ENCODE measurements at places on chromosomes 1 and 21.

DNA sequence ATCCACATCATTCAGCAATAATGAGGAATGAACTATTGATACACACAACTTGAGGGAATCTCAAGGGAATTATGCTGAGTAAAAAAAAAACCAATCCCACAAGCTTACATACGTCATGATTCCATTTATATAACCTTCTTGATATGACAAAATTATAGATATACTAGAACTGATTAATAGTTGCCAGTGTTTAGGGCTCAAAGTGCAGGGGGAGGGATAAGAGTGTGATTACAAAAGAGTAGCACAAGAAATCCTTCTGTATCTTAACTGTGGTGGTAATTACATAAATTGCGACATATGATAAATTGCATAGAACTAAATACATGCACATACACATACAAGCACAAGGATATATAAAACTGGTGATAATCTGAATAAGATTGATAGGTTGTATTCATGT, 13.5 kb downstream of the DIRAS3 start:
- DNase-seq = no peak

DNA sequence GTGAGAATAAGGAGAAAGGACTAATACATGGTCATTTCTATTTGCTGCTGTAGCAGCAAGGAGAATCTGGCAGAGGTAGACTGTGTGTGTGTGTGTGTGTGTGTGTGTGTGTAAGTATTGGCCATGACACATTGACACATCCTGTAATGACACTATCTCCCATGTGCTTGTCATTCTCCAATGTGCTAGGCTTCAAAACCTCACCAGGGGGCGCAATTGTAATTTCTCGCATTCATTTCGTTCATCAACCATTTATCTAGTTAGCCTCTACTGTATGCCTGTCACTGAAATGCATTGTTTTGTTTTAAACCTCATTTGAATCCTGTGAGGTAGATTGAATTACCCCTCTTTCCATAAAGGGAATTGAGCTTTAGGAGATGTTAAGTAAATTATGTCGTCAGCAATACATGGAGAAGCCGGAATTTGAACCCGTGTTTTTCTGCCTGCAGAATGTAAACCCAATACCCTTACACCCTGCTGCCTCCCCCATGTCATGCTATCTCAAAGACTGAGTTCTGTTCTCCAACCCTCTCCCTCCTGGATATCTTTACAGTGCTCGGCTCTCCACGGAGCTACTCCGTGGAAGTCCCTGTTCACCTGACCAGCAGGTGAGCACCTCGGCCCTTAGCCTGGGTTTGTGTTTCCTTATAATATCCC, 100.8 kb downstream of the UCK2 start:
- no peak for DNase-seq

- DNase-seq = no peak
These were observed 132.3 kb downstream of the TOMM20 start for GRCh38 chr1:234996245-234996757.

- no peak for DNase-seq
These were observed 46.2 kb upstream of the DAB1 start for GRCh38 chr1:57470036-57470435.

- DNase-seq = no peak
These were observed 42.2 kb upstream of the CPLANE2 start for GRCh38 chr1:16279186-16279585.

DNA sequence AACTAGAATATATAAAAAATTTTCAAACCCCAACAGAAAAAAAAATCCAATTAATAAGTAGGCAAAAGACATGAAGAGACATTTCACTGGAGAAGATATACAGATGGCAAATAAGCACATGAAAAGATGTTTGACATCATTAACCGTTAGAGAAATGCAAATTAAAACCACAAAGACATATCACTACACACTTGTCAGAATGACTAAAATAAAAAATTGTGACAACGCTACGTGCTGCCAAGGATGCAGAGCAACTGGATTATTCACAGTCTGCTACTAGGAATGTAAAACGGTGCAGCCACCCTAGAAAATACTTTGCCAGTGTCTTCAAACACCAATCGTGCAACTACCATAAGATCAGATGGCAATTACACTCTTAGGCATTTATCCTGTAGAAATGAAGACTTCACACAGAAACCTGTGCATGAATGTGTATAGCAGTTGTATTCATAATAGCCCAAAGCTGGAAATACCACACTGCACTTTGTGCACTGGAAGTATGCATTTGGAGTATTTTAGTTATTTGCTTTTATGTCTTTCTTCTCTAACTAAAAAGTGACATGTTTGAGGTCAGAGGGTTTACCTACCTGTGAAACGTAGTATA, 75.3 kb upstream of the PALMD start:
- DNase-seq = no peak

GRCh38 chr1:184972315-184973055, 1.8 kb downstream of the NIBAN1 start:
- no peak for DNase-seq

- DNase-seq = no peak
These were observed 62.5 kb downstream of the ASH1L start for GRCh38 chr1:155499953-155500639.

GRCh38 chr21:15701830-15702229, 28.0 kb upstream of the USP25 start:
- DNase-seq = no peak

- no peak for DNase-seq
These were observed 54.1 kb downstream of the B3GALT5 start for GRCh38 chr21:39666681-39667315.

DNA sequence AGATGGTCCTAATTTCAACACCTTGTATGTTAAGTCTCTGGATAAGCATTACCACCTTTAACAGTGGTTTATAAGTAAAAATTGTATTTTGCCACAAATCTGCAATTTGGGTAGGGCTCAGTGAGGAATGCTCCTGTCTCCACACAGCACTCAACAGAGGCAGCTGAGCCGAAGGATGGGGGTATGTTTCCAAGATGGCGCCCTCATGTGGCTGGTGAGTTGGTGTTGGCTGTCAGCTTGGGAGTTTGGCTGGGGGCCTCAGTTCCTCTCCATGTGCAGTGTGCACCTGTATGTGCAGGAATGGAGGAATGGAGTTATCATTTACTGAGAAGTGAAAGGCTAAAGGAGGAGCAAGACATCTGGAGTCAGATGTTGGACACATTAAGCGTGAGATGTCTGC, 136.8 kb downstream of the GABPA start:
- DNase-seq = no peak

- DNase-seq = no peak
These were observed 57.3 kb downstream of the ZNF644 start for GRCh38 chr1:90964444-90965035.

DNA sequence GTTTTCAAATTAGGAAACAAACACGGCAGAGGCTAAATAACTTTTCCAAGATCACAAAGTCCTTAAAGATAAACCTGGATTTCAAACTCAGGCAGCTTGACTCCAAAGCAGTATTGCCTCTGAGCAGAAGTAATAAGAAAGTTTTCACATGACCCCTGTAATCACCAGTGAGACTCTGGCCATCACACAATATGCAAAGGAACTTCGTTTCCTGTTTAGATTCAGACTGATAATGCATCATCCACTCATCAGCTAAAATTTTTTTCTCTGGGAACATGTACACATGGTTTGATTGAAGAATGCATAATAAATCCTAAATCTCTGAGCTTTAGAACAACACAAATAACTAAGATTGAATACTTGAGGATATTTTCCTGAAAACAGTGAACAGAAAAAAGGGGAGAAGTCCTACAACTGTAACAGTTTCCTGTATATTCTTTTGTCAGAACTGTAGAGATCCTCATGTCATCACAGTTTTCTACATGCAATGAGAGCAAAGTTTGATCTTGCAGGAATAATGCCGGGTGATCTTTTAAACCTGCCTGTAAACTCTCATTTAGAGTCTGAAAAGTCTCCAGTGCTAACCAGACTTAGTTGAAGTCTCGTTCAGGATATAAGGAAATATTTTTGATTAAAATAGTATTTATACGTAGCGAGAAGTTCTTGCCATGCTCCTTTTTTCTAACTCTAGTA, 225.3 kb downstream of the SPATA17 start:
- no peak for DNase-seq

GRCh38 chr1:54377040-54377691, 29.0 kb downstream of the SSBP3 start:
- DNase-seq = no peak

DNA sequence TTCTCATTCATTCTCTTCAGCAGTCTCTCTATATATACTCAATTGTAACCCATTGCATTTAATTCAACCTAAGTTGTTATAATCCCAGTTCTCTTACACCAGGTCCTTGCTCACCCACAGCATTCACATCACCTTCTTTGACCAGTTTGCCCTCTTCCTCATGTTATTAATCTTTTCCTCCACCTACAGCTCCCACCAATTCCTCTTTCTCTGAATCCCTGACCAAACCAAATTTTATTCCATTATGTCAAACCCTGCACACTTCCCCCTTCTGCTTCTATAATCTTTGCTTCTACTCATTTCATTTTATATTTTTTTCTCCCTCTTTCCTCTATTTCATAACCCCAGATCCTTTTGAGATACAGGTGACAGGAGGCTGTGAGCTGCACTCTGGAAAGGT, 1.4 kb downstream of the CD1A start:
- DNase-seq = no peak

GRCh38 chr1:230502996-230503395, 76.9 kb upstream of the PGBD5 start:
- no peak for DNase-seq

DNA sequence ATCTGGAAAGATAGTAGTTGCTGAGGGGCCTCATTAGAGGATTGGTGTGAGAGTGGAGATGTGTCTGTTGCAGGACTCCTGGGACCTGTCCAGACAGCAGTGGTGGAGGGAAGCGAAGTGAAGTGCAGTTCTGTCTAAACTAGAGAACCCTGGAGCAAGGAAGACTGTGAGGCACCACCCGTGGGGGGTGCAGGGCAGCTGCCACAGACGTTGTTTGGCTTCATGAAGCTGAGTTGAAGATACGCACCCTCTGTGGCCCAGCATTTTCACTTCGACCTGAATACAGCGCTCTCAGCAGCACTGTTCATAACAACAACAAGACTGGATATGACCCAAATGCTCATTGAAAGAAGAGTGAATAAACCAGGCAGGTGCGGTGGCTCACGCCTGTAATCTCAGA, 29.3 kb downstream of the ABCG1 start:
- DNase-seq = no peak

- no peak for DNase-seq
These were observed 9.5 kb upstream of the GPR153 start for GRCh38 chr1:6270401-6270800.

DNA sequence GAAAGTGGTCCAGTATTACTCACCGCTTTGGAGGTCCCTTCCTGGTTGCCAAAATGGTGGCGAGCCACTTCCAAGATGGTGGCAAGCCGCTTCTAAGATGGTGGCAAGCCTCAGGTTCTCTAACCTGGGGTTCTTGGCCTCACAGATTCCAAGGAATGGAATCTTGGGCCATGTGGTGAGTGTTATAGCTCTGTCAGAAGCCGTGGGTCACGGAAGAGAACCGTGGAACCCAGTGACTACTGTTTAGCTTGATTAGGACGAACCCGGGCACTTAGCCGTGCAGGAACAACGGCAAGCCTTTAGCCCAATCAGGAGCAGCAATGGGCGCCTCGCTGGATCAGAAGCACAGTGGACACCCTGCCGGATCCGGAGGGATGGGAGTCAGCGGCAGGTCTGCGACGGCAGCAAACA, 356.2 kb upstream of the TMPRSS15 start:
- DNase-seq = no peak

- DNase-seq = no peak
These were observed 356.4 kb downstream of the DISC1 start for GRCh38 chr1:231982871-231983587.

DNA sequence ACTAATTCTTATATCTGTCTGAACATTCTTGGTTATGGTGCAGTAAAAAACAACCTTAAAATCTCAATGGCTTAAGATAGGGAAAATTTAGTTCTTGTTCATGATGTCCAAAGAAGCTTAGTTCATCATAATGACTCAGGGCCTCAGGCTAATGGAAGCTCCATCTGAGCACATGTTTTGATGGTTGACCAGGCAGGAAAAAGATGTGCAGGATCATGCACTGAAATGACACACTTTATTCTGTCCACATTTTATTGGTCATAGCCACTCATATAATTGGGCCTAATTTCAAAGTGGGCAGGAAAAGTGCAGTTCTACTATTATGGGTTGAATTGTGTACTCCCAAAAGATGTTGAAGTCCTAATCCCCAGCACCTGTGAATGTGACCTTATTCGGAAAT, 198.2 kb downstream of the CENPF start:
- no peak for DNase-seq

- no peak for DNase-seq
These were observed 6.7 kb downstream of the TAGLN2 start for GRCh38 chr1:159918352-159919200.

DNA sequence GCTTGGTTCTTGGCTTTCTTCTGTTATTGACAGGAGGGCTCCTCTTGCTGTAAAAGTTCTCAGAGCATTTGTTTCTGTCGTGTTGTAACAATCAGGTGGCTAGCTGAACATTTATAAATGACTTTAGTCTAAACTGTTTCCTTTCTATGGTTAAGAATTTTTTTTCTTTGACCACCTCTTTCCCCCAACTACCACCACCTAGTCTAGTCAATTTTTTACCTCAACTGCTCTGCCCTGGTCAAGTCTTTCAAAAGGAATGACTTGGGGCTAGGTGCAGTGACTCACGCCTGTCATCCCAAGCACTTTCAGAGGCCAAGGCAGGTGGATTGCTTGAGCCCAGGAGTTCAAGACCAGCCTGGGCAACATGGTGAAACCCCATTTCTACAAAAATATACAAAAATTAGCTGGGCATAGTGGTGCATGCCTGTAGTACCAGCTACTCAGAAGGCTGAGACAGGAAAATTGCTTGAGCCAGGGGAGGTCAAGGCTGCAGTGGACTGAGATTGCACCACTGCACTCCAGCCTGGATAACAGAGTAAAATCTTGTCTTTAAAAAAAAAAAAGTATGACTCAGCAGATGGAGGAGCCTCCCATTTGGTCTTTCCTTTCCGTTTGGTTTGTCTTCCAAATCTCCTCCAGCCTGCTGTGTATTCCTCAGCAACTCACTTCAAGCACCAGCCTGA, 40.7 kb downstream of the MAP3K21 start:
- no peak for DNase-seq

GRCh38 chr1:224433041-224433691, 1.4 kb downstream of the WDR26 start:
- DNase-seq = no peak

GRCh38 chr1:111943846-111944749, 45.4 kb downstream of the KCND3 start:
- DNase-seq = no peak

DNA sequence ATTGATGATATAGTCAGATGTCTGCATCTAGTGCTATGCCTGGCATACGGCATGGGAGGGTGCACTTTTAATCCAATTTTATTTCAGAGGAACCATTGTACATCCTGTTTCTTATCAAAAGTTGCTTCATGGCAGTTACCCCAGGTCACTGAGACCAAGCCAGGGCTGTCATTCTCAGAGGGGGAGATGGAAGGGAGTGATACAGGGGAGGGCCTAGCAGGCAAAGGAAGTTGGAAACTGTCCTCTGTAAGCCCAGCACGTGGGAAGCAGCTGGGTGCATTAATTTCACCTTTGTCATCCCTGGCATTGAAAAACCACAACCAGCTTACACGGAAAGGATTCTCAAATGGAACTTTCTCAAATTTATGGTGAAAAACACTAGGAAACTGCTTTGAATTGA, 458.7 kb upstream of the ADAMTS5 start:
- DNase-seq = no peak

- no peak for DNase-seq
These were observed 5.5 kb downstream of the TRABD2B start for GRCh38 chr1:47991673-47992072.

GRCh38 chr1:76959556-76959955, 92.3 kb downstream of the ST6GALNAC5 start:
- DNase-seq = no peak

Data from substantia nigra (tissue), 51 donors.